ENCODE measurements at places on chromosomes 7 and 10. TPM values are rescaled to one million over a fixed set of nuclear protein-coding genes. Genes with fewer than 3 reads are reported as not detected.

SPDYE6 gene
- not detected for total RNA-seq

PTPRZ1 gene
- total RNA-seq: 10.3 TPM

CDC14C gene
- not detected for total RNA-seq

PRR15 gene
- not detected for total RNA-seq

FAM131B gene
- 1.2 TPM for total RNA-seq

MGMT gene
- 30.3 TPM for total RNA-seq

HOXA10 gene
- not detected for total RNA-seq

WEE2 gene
- total RNA-seq: not detected

CALHM1 gene
- total RNA-seq: not detected

ANKRD2 gene
- total RNA-seq: 1.2 TPM

NANOS1 gene
- 15.0 TPM for total RNA-seq

FAM25A gene
- not detected for total RNA-seq

RSBN1L gene
- total RNA-seq: 17.0 TPM

TWIST1 gene
- 15.9 TPM for total RNA-seq

ANKRD30A gene
- total RNA-seq: not detected

ACBD7 gene
- 2.2 TPM for total RNA-seq

GJC3 gene
- total RNA-seq: not detected

ADCY1 gene
- total RNA-seq: 1.3 TPM

TUBB8 gene
- total RNA-seq: not detected

COL1A2 gene
- total RNA-seq: 697 TPM

GIMAP2 gene
- 5.8 TPM for total RNA-seq

HMX3 gene
- total RNA-seq: not detected

CREM gene
- total RNA-seq: 30.5 TPM

ATP6V0E2 gene
- 17.9 TPM for total RNA-seq

SLC26A5 gene
- total RNA-seq: not detected

MYL10 gene
- not detected for total RNA-seq

UNC5B gene
- total RNA-seq: 3.0 TPM

XRCC2 gene
- total RNA-seq: 0.17 TPM

ADCK2 gene
- total RNA-seq: 31.1 TPM

PRPS1L1 gene
- not detected for total RNA-seq

TYW1B gene
- 4.3 TPM for total RNA-seq

NEUROG3 gene
- total RNA-seq: 0.66 TPM

C10orf67 gene
- total RNA-seq: not detected

LHFPL3 gene
- not detected for total RNA-seq

ARL3 gene
- 8.0 TPM for total RNA-seq

IKZF1 gene
- total RNA-seq: 8.5 TPM

HOXA4 gene
- total RNA-seq: 20.7 TPM

MUC3A gene
- total RNA-seq: under 0.01 TPM

C7orf57 gene
- not detected for total RNA-seq

LRRC18 gene
- total RNA-seq: not detected

LBX1 gene
- total RNA-seq: not detected

H2BK1 gene
- not detected for total RNA-seq

PTPN20 gene
- total RNA-seq: 2.3 TPM

SAP25 gene
- 0.92 TPM for total RNA-seq

LOXL4 gene
- 10.0 TPM for total RNA-seq

NKX1-2 gene
- not detected for total RNA-seq

SFRP4 gene
- total RNA-seq: 4.6 TPM

PLXDC2 gene
- total RNA-seq: 54.2 TPM

ATOH7 gene
- not detected for total RNA-seq

UTF1 gene
- not detected for total RNA-seq

TCERG1L gene
- not detected for total RNA-seq

CCDC172 gene
- not detected for total RNA-seq

MYL7 gene
- total RNA-seq: not detected

SPOCK2 gene
- total RNA-seq: 4.6 TPM

CHN2 gene
- total RNA-seq: 8.0 TPM

CASD1 gene
- total RNA-seq: 19.7 TPM

All from esophagus muscularis mucosa (tissue), 4 donors.